AG09319 (cell line): ENCODE measurements at places on chromosomes 12 and 14.

GRCh38 chr12:117966511-117966910 is 2.3 kb downstream of the KSR2 start:
- DNase-seq: no peak

DNA sequence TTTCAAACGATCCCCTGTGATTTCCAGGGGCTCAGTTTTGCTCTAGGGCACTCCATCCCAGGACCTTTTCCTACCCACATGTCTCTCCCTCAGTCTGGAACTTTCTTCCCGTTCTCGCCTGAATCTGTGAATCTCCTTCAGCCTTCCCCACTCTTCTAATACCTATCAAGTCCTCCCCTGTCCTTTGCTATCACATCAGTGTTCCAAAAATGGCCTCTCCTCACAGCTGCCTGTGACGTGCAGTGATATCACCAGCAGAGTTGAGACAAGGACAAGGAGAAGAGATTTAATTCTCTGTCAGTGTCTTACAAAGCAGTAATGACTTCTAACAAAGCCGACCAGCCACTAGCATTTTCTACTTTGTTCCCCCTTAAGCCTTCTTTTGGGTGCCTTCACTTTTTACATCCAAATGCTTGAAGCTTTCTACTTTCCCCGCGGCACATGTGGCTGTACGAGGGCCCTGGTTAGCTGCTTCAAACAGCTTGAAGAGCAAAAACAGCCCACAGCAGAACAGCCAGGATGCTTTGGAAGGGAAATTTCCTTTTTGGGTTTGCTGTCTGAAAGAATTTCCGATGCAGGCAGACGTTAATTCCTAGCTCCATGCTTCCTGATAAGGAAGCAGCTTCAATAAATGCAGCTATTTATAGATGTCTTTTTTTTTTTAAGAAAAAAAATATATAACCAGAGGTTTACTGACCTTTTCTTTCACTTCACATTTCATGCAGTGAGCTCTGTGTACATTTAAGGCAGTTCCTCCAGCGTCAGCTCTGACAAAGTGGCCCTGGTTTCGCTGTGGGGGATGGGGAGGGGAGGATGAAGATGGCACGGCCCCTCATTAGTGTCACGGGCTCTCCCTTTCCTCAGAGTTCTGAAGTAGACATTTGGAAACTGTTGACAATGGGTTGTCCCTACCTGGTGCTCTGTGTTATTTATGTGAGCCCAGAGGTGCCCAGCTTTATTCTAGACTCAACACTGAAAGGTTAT is 109.3 kb downstream of the ETV6 start:
- no peak for DNase-seq

- no peak for DNase-seq
Observed at GRCh38 chr12:127035011-127035879, 1231.7 kb upstream of the TMEM132C start.

DNA sequence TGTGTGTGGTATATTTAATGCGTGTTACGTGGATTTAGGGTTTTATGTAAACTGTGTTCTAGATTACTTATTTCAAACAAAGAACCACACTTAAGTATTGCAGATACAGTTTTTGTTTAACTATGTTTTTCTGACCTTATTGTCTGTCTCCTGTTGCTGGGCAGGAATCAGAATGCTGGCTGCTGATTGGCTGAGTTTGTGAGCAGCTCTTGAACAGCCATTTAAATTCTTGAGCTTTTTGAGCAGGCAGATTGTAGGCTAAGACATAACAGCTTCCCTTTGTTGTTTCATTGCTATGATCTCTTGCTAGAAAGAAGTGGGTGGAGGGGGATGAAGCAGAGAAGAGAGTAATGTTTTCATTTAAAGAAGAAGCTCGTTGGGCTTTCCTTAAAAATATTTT is 52.2 kb downstream of the ATF7IP start:
- peak; percentile 66 for DNase-seq

DNA sequence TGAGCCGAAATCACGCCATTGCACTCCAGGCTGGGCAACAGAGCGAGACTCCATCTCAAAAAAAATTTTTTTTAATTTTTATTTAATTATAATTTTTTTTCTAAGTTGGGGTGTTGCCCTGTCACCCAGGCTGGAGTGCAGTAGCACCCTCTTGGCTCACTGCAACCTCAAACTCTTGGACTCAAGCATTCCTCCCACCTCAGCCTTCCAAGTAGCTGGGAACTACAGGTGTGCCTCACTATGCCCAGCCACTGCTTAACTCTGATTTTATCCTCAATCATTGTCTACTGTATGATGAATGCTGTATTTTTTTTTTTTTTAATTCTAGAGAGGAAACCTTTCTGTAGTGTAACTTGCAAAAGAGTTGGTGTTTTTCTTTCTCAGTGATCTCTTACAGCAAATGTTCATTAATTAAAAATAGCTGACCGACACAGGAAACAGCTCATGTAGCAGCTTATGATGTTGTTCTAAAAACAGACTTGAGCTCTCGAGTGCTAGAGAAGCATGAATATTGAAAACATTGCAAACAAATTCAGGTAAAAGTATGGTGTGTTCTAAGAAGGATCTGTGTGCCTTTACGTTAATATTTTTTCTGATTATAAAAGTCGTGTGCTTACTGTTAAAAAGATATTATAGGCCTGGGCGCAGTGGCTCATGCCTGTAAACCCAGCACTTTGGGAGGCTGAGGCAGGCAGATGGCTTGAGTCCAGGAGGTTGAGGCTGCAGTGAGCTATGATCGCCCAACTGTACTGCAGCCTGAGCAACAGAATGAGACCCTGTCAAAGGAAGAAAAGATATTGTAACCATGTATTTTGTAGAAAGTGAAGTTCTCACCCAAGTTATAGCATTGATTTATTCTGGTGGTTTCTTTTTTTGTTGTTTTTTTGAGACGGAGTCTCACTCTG is 68.9 kb downstream of the FGD4 start:
- no peak for DNase-seq

DNA sequence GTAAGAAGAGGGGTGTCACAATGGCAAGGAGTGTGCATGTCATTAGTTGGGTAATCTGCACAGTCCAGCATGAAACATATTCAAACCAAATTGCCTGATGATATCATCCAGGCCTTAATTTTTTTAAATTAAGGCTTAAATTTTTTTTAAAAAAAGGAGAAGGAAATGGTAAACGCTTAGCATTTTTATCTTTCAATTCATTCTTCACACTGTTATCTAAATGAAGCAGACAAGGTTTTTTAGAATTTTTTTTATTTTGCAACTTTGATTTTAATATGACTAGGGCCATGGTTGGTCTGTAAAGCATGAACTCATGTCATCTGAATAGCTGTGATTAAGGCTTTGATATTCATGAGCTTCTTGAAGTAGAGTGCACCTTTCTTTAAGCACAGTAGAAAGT is 362.5 kb downstream of the SYT1 start:
- DNase-seq: no peak
